ENCODE measurements at places on chromosomes 1 and 21. TPM values are rescaled to one million over a fixed set of nuclear protein-coding genes. Genes with fewer than 3 reads are reported as not detected.

DNA sequence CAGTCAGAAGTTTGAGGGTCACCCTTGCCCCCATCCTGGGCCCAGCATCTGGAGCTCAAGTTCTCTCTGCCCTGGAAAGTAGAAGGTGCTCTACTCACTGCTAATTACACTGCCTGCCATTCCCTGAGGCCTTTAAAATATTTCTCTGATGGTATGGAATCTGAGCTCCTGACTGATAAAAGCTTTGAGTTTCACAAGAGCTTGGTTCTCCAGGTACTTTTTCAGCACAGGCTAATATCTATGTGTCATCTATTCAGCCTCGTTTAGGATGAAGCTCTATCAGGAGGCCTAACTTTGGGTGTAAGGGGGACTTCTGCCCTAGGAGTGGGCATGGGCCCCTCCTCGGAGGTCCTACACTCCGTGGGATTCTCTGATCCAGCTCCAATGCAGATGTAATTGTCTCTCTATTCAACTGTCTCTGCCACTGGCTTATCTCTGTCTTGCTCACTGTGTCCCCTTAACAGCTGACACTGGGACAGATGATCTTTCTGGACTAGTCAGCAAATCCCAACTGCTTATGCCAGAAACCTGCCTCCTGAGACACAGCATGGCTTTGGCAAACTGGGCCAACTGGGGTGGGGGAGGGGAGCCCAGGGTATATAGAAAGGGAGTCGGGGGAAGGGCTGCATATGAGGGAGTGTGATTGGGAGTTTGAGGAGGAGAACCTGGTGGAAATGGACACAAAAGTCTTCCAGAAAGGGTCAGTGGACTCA is 104.2 kb upstream of the GADD45A start:
- no peak for DNase-seq

DNA sequence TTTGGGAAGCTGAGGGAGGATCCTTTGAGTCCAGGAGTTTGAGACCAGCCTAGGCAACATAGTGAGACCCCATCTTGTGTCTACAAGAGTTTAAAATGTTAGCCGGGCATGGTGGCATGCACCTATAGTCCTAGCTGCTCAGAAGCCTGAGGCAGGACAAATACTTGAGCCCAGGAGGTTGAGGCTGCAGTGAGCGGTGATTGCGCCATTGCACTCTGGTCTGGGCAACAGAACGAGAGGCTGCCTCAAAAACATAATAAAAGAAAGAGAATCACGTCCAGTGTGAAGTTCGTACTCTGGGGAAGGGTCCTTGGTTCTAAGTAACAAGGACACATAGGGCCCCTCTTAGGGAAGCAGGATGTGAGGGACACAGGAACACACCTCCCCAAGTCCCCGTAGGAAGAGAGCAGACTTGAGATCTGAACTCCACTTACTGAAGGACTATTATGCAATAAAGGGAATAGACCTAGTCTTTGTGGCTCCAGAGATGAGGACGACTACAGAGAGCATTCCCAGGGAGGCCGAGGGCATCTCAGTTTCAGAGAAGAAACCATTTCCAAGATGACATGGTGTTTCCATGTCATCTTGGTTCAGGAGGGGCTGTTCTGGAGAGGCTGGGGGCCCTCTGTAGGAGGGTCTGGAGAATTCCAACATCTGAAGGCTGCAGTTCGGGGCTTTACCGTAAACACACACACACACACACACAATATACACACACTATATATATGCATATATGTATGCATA is 10.8 kb upstream of the ENO1 start:
- DNase-seq, result peak; percentile 32

DNA sequence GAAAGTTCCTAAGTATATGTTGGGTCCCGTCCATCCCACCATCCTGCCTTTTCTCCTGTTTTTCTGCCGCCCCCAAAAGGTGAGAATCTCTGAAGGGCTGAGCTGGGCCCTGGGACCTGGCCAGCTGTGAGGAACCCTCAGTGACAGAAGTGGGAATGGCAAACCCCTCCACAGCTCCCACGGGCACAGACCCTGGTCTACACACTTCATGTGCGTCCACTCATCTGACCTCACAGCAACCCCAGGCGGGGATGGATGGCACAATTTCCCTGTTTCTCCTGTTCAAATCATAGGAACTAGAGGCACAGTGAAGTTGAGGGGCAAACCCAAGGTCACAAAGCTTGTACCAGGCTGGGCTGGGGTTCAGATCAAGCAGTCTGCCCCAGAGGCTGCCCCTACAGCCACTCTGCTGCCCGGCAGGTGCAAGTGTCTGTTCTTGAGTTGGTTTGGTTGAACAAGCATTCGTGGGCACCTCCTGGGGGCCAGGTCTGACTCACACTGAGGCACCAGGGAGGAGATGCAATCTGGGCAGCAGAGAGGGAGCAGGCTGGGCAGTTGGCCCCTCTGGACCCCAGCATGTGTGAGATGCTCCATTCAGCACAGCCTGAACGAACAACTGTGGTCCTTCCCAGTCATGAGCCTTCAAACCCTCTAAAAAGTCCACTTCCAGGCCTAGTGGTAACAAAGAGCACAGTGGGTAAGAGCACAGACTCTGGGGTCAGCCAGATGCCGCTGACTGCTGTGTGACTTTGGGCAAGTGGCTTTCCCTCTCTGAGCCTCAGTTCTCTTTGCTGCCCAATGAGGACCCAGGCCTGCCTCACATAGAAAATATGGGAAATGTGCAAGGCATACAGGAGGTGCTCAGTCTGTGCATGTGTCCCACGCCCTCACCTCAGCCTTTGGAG is 4.0 kb downstream of the EDN2 start:
- DNase-seq, result no peak

- DNase-seq, result no peak
These were observed 4.3 kb upstream of the CD1D start for GRCh38 chr1:158176399-158176798.

The GJC2 gene
- 0.92 TPM for polyA plus RNA-seq

DNA sequence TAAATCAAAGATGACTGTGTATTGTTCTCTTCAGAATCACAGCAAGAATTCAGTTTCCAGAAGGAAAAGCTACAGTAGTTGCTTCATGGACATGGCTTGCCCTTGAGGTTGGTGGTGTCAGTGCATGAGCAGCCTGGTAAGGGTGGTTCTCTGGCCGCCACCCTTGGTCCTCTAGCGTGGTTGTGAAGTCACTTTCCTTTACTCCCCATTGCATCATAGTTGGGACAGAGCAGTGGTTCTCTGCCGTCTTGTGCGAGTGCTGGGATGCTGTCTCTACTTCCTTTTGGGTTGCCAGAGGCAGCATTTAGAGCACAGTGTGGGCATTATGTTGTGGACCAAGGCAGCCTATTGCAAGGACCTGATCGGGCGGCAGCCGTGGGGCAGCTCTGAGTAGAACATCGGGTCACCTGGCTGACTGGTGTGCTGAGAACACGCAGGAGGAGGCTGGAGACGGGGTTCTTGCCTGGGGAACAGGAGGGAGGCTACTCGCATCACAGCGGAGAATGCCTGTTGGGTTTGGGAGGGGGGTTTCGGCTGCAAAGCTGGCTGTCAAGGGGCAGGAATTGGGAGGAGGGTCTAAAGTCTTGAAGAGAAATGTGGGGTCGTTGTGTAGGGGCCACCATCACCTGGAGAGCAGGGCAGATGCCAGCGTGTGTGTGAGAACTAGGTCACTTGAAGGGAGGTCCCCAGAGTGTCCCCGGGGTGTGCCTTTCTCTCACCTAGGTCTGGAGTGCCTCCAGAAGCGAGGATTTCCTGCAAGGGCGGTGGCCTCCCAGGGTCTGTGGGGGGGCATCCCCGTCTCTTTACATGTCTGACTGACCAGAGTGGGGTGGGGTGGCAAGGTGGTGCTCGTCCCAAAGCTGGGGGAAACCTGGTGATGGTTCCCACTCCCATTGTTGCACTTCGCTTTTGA is 6.3 kb downstream of the ARF1 start:
- DNase-seq, result no peak

DNA sequence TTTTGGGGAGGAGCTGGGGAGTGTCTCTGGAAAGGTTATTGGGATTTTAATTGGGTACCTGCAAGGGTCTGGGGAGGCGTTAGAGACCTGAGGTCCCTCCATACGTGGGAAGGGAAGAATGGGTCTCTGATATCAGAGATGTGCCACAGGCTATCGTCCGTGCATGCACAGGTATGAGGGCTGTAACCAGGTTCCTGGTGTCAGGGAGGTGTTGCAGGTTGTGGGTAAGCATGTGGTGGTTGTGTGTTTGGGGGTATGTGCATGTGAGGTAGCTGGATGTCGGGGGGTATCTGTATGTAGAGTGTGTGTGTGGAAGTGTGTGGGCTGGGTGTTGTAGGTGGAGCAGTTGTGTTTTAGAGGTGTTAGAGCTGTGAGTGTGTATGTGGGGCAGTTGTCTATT is 8.3 kb downstream of the AHDC1 start:
- DNase-seq, result no peak

DNA sequence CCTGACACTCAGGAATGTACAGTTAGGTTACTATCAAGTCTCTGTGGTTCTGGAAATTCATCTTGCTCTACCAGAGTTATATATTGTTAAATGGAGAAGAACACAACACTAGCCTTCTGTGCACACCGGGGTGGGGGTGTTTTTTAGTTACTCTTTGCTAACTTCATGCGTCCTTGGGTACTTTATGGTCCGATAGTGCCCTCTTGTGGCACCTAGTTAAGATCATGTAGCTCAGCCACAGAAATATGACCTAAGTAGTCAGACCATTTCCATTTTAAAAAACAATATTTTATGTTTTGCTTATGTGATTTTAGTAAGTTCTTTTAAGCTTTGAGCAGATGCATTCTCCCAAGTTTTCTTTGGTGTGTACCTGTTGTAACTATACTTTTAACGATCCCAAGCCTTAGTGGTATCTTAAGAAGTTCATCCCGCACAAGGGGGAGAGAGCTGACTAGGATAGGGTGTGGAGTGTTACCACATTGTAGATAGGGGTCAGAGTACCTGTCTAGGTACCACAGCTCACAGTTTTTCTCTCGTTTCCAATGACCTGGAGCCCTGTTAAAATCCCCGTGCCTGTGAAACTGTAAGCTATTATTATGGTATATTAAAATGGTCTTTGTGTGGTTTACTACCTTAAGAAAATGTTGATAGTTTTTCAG is 20.6 kb upstream of the SH3D21 start:
- peak; percentile 69 for DNase-seq

The CHRM3 gene
- 0.16 TPM for polyA plus RNA-seq

The PPIAL4G gene
- polyA plus RNA-seq, result not detected

- DNase-seq, result no peak
These were observed 226.3 kb downstream of the HLX start for GRCh38 chr1:221105578-221105977.

All from SK-N-SH (cell line).